ENCODE measurements at places on chromosomes 11 and 22.

DNA sequence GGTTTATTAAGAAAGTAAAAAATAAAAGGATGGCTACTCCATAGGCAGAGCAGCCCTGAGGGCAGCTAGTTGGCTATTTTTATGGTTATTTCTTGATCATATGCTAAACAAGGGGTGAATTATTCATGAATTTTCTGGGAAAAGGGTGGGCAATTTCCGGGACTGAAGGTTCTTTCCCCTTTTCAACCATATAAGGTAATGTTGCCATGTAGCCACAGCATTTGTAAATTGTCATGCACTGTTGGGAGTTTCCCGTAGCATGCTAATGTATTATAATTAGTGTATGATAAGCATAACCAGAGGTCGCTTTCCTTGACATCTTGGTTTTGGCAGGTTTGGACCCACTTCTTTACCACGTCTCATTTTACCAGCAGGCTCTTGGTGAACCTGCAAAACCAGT is 610.4 kb upstream of the B3GAT1 start:
- DNase-seq: no peak

DNA sequence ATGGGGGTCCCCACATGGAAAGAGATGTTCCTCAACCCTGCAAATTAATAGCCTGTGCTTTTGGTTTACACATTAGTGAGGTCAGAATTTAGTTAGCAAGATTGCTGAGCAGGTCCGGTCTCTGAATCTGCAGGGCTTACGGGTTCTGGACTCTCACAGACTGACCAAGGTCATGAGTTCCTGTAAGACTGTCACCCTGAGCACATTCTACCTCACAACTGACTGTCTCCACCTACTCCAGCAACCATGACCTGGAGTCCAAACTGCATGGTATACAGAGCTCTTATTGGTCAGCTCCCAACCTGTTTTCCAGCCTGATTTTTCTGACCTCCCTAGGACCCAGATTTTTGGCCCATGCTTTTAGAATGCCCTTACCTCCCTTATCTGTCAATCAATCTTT is 28.2 kb downstream of the DKK3 start:
- no peak for DNase-seq

GRCh38 chr22:30047364-30047738 is 32.9 kb upstream of the HORMAD2 start:
- DNase-seq: peak; percentile 44

DNA sequence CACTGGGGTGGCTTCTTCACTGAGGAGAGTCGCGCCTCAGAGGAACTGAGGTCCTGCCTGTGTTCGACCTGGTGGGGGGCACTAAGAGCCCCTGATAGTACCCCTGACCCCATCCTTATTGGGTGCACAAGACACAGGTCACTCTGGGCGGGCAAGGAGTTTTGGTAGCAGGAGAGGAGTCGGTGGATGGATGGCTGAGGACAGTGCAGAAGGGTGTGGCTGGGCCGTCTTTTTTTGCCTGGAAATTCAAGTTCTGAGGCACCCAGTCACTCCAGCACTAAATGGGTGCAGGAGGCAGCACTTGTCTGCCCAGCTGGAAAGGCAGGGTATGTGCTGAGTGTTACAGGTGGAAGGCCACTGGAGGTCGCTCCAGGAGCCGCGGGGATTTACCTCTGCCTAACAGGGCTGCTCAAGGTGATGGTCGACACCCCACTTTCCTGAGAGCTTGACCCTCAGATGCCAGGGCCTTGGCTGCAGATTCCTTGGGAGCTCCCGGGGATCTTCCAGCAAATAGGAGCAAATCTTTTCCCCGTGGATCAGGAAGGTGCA is 960 bp downstream of the TSSC4 start:
- no peak for DNase-seq

DNA sequence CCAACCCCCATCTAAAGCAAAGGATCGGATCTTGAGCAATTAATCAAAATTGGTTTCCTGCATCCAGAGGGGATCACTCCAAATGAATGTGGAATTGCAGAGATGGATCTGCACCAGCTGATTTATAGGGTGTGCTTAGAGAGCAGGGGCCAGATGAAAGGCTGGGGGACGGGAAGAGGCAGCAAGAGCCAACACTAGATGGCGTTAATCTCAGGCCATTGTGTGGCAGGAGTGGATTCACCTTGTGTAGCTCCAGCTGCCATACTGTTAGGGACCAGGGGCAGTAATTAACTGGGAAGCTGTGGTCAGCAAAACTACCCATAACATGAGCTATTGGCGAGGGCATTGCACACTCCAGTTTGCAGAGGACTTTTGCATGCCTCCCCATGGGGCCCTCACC is 35.6 kb downstream of the SERPINH1 start:
- DNase-seq: peak; percentile 66

DNA sequence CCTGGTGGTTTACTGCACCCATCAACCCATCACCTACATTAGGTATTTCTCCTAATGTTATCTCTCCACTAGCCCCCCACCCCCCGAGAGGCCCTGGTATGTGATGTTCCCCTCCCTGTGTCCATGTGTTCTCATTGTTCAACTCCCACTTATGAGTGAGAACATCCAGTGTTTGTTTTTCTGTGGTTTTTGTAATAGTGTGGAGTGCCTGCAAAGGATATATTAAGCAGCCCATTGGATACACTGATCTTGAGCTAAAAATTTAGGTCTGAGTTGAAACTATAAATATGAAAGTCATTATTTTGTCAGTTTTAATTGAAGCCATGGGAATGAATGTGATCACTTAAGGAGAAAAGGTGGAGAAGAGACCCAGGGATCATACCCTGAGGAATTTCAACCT is 23.0 kb downstream of the MRPL48 start:
- DNase-seq: no peak

DNA sequence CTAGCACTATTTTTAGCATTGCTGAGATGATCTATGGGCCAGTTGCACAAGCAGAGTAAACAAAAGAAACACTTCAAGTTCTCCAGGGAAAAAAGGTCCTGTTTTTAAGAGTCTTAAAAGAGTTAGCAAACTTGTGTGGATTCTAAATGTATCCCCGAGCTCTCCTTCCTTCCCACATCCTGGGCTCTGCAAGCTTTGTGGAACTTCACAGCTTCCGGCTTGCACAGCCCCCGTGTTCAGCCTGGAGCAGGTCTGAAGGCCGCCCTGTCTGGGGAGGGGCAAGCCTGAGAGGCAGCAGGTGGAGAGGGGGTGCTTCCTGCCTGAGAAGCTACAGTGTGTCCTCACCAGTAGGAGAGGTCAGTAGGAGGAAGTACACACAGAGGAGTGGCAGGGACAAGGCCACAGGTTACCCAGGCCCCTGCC is 35.1 kb upstream of the SUSD2 start:
- DNase-seq: peak; percentile 70

DNA sequence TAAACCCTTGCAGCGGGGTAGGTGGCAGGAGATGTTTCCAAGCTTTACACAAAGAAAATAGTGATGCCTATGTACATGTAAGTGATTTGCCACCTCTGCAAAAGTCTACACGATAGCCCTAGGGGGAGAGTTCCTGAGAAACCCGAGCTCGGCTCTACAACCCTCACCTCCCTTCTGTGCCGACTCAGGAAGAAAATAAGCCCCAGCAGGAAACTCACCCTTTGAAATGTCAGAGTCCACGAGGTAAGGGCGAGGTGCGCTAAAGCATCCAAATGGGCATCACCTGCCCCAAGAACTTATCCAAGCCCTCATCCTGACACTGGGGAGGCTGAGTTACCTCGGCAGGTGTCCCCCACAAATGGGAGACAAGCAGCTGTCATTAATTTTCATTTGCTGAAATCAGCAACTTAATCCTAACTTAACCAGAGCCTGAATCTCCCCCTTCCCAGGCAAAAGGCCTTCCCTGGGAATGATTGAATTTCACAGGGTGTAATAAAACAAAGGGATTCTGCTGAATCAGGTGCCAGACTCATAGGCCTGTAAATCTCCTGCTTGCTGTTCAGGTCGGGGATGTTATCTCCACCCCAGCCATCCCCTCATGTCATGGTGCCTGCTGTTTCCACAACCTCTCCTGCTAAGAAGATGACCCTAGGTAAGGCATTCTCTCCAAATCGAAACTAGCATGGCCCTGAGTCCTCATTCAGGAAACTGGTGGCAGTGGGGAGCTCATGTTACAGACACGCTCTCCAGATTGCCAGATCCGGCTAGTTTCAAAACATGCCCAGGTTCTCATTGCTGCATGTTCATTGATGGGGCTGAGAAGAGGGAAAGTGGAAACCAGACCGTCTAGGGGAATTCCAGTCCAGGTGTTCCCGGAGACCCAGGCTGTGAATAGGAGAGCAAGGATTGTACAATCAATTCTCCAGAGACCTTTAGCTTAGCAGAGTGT is 105.3 kb upstream of the KIRREL3 start:
- no peak for DNase-seq

- no peak for DNase-seq
These were observed 116.8 kb downstream of the BUD13 start for GRCh38 chr11:116656011-116656410.

- DNase-seq: no peak
These were observed 374.8 kb downstream of the MIAT start for GRCh38 chr22:27032091-27032761.

DNA sequence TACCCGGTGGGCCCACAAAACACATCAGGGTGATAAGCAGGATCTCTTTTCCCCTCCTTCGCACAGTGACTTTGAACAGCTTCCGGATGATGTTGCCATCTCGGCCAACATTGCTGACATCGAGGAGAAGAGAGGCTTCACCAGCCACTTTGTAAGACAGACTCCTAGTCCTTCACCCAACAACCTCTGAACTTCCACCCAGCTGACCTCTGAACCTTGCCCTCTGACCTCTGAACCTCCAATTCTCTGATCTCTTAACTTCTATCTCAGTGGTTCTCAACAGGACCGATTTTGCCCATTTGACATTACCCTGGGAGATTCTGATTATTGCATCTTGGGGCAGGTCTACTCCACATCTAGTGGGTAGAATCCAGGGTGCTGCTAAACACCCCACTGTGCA is 3.2 kb downstream of the NCF4 start:
- no peak for DNase-seq

DNA sequence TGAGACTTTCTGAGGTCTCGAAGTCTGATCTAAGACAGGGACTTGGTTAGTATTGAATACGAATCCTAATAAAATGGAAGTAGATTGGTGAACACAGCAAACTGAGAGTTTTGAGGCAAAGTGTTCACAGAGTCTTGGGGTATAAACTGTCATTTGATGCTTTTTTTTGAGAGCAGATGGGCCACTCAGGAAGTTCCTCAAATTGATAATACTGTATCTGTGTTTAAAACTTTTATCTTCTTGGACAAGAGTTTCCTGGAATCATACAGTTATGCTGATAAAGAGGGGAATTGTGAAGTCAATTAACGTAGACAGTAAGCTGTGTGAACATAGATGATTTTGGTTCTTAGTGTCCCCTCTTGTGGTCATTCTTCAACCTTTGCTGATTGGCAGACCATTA is 80.0 kb upstream of the CLPB start:
- no peak for DNase-seq

DNA sequence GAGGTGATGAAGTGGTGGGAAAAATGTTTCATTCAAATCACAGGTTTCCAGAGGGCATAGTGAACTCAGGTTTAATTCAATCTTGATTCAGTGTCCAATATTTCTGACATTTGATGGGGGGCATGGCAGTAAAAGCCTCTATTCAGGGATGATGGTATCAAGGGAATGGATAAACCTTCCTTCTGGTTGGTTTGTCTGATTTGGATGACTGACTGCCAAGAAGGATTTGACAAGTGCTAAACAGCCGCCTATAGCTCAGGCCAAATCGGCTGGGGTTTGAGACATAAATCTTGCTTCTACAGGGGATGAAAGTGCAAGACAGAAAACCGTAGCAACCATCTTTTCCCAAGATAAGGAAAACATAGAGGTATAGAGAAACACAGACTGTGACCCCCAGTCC is 121.8 kb upstream of the C11orf87 start:
- no peak for DNase-seq

DNA sequence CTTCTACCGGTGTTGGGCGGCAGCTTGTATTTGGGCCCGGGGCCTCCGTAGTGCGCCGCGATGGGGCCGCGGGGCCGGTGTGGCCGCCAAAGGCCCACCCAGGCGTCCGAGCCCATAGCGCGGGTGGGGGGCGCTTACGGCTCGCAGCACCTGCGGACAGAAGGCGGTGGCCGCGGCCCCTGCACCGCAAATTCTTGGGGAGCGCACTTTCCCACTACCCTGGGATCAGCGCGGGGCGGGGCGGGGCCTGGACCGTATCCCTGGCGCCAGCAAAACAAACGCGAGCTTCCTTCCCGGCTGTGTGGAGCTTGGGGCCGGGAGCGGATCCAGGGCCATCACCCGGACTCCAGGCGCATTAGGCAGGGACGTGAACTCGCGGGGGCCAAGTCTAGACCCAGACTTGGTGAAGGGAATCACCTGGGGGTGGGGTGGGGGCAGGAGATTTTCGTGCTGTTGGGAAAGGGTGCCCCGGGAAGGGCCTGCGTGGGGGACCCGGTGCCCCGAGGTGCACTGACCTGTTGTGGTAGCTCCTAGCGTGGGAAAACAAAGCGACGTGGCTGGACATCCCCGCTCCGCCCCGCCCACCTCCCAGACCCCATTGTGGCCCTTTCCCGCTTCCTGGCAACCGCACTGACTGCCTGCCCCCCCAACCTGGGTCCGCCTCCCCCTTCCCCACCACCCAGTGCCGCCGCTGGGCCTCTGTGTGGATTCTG is 2.3 kb upstream of the TYMP start:
- no peak for DNase-seq

- no peak for DNase-seq
These were observed 157.8 kb upstream of the DDI1 start for GRCh38 chr11:103878646-103879045.

GRCh38 chr22:35477911-35478582 is 62.6 kb upstream of the RASD2 start:
- no peak for DNase-seq

GRCh38 chr11:47399860-47400767 is 8.3 kb upstream of the SLC39A13 start:
- DNase-seq: peak; percentile 81

DNA sequence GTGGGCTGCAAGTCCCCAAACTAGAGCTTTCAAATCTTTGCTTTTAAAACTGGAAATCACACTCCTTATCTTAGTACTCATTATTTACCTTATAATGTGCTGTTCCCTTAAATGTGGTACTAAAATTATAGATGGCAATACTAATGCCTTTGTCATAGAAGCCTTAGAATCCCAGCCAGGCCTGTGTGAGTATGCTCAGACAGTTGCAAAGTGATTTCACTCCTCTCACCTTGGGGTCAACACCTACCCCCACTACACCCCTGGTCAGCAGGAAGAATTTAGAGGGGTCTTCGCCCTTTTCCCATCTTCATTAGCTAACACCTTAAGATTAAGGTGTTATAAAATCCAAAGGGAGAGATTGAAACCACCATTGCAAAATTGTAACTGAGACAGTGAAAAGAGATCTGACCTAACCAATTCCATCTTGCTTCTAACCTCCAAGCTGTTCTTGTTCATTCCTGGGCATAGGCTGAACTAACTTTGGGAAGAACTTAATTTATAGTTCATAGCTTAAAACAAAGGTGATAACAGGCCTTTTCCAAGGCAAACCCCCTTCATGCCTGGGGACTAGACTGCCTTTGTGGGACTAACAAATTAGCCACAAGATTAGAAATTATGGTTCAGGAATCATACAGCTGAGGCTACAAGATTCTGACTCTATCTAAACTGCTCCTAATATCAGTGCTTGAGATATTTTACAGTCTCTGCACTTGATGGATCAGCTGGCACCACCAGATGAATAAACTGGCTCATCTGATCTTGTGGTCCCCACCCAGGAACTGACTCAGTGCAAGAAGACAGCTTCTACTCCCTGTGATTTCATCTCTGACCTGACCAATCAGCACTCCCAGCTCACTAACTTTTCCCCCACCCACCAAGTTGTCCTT is 10.4 kb upstream of the MRPL17 start:
- DNase-seq: no peak

- no peak for DNase-seq
These were observed 635 bp downstream of the PRR5 start for GRCh38 chr22:44702479-44703198.

Data from GM13977 (cell line).